ENCODE measurements at places on chromosomes 3 and 15. TPM values are rescaled to one million over a fixed set of nuclear protein-coding genes. Genes with fewer than 3 reads are reported as not detected.

The RTP4 gene
- 9.3 TPM for total RNA-seq

The DISP2 gene
- total RNA-seq = 0.19 TPM

The ARPP21 gene
- 136 TPM for total RNA-seq

The HGD gene
- total RNA-seq = 0.38 TPM

The CPNE9 gene
- total RNA-seq = 0.14 TPM

The GPR149 gene
- total RNA-seq = not detected

DNA sequence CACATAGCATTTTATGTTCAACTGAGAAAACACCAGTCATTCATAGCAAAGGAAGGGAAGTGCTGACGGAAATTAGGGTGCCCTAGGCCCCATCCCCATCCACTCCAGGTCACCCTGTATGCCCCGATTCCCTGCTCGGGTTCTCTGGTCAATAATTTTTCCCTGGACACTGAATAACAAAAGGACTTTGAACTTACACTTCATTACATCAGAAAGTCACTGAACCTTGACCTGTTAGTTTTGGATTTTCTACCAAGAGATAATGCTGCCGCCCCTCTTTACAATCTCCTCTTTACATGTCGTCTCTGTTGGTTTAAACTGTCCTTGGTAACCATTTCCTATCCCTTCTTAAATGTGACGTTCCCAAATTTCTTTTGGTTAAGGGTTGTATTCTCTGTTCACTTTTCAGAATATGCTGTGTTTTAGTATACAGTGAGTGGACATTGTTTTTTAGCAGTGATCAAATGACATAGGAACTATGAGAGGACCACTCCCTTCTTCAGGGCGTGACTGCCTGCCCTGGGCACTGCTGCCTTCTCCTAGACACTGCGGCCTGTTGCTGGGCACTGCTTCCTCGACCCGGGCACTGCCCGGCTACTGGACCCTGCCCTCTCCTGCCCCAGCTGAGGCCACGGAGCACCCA lies 13.6 kb upstream of the AHSG start:
- DNase-seq = no peak
- H3K36me3 ChIP-seq = no peaks in the 10 kb centered on the region
- H3K27ac ChIP-seq = no peak overlapping the region

DNA sequence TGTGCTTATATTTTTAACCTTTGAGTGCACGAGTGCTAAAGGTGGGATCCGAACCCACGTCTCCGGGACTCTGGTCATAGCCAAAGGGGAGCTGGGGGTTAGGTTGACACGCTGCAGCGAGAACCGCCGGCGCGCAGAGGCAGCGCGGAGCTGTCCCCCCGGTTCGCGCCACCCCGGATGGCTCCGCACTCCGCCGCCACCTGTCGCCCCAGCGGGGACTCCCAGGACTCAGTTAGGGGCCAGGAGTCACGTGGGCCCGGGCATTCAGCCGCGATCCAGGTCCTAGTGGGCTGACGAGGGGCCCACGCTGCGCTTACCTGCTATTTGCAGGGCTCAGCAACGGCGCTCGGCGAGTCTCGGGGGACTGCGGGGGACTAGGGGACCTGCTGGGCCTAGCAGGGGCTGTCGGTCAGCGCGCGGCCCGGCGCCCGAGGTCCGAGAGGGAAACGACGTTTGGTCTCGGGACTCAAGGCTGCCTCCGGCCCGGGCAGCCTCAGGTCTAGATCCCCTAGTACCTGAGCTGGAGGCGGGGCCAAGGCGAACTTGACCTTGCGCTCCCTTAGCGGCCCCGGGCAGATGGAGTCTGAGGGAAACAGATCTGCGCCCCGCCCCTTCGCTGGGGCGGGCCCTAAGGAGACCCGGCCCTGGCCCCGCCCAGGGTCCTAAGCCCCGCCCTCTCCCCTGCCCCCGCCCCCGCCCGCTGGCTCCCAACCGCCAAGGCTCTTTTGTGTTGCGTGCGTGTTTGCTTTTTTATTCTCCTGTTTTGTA lies at the start of gene NMNAT3:
NMNAT3 (minus strand) TSS at position 585 of the 768 bp plus-strand sequence. CDS start 50,248 bp downstream, outside the sequence.
- peaks cover 2% of the 10 kb centered on the region for H3K27me3 ChIP-seq
- peak within 1 kb of the TSS; percentile 78 for H3K4me3 ChIP-seq
- peak; percentile 85 for DNase-seq
- peak within 1 kb of the TSS; percentile 58 for H3K27ac ChIP-seq
- H3K36me3 ChIP-seq = no peaks in the 10 kb centered on the region
- H3K4me1 ChIP-seq = peaks cover 12% of the 10 kb centered on the region

DNA sequence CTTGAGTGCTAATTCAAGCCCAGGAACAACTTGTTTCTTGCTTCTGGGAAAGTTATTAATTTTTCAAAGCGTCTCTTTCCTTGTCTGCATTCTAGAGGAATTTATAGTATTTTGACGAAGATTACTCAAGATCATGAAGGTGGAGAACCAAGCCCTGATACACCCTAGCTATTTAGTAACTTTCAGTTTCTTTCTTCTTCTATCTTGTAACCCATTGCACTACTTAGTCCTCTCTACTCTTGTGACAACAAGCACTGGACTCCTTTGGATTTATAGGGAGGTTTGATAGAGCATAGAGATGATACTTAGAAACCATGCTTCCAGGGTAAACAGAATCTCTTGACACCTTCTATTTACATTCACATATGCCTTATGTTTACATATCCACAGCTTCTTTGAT lies 203.3 kb upstream of the GRM7 start:
- no peaks in the 10 kb centered on the region for H3K4me1 ChIP-seq
- no peak overlapping the region for H3K4me3 ChIP-seq
- no peaks in the 10 kb centered on the region for H3K27me3 ChIP-seq
- DNase-seq = no peak
- no peak overlapping the region for H3K27ac ChIP-seq

GRCh38 chr3:174767406-174767805 lies 91.7 kb upstream of the NAALADL2 start:
- no peaks in the 10 kb centered on the region for H3K4me1 ChIP-seq
- no peak overlapping the region for H3K4me3 ChIP-seq
- H3K27me3 ChIP-seq = no peaks in the 10 kb centered on the region

DNA sequence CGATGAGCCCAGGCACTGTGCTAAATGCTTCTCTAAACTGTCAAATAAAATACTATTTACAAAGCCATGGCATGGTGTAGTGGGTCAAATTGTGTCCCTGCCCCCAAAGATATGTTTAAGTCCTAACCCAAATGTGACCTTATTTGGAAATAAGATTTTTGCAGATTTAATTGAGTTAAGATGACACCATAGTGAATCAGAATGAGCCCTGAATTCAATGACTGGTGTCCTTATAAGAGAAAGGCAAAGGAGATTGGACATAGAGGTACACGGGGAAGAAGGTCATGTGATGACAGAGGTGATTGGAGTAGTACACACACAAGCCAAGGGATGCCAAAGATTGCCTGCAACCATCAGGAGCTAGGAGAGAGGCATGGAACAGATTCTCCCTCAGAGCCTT lies 121.6 kb upstream of the VEPH1 start:
- no peak overlapping the region for H3K27ac ChIP-seq
- H3K4me3 ChIP-seq = no peak overlapping the region
- no peaks in the 10 kb centered on the region for H3K36me3 ChIP-seq
- H3K27me3 ChIP-seq = peaks cover 3% of the 10 kb centered on the region
- no peaks in the 10 kb centered on the region for H3K4me1 ChIP-seq

DNA sequence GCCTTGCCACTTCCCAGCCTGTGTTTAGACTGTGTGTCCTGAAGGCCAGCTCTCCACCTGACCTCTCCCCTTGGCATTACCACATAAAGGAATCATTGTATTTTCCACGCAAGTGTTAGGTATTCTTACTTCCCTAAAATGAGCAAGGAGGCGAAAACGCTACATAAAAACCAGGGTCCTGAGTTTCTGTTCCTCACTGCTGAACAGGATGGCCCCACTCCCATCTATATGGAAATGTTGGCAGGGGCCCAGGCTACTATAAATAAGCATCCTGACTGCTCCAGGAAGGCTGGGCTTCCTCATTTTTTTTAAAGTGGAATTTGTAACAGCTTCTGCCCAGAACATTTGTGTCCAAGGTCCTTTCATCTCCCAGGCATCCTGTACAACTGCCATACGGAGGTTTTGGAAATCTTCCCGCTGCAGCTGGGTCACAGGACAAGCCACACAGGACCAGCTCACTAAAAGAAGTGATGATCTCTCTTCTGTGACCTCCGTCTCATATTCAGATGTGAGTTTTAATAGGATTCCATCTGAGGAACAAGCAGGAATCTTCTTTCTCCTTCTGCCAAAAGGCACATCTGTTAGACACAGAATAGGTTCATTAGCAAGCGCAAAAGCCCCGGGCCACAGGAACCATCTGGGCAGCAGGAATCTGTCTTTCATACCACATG lies 56.4 kb upstream of the LIMD1 start:
- peaks cover 14% of the 10 kb centered on the region for H3K36me3 ChIP-seq
- no peak for DNase-seq
- no peak overlapping the region for H3K4me3 ChIP-seq
- H3K27me3 ChIP-seq = no peaks in the 10 kb centered on the region

DNA sequence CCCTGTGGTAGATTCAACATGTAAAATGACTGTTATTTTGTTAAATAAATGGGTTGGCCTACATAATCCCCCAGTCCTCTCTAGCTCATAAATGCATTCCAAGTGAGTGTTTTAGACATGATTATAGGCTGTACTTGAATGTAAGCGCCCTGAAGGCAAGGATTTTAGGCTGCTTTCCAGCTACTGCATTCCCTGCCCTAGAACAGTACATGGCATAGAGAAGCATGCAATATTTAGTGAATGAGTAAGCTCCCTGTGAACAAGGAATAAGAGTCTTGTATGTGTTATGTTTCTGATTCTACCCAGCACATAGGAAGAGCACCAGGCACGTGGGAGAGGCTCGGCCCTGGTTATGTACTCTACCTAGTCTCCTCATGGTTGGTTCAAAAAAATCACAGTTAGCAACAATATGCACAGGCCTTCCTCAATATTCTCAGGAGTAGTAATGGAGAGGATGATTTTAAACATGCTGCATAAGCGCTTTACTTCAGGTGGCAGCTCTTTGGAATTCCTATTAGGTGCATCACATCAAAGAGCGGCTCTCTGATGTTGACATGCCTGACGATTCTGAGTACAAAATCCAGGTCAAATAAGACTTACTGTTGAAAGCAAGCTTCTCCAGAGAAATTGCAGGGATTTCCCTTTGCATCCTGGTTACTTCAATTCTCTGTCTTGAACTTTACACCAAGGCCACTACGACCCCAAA lies 456.6 kb downstream of the MAGI1 start:
- H3K36me3 ChIP-seq = no peaks in the 10 kb centered on the region
- no peak overlapping the region for H3K27ac ChIP-seq
- no peaks in the 10 kb centered on the region for H3K27me3 ChIP-seq
- H3K4me1 ChIP-seq = no peaks in the 10 kb centered on the region
- no peak for DNase-seq

DNA sequence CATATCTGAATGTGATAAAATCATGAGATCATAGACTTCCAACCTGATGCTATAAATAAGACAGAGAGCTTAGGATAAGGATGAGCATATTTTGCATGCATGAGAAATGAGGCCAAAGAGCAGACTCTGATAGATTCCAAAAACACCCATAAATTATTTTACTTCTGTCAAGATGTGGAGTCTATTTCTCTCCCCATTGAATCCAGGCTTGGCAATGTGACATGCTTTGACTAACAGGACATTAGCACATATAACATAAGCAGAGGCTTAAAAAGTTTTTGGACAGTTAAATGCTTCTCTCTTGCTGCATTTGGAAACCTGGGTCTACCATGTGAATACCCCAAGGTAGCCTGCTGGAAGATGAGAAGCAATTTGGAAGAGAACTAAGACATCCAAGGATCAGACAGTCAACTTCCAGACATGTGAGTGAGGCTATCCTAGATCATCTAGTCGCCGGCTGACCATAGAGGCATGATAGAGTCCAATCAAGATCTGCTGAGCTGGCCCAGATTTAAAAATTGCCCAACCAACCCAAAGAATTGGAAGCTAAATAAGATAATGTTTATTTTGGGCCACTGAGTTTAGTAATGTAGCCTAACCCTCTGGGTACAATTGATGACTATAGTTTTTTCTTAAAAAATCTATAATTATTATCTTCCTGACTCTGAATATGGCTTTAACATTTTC lies 30.3 kb downstream of the MYLK start:
- no peaks in the 10 kb centered on the region for H3K36me3 ChIP-seq
- no peak for DNase-seq

DNA sequence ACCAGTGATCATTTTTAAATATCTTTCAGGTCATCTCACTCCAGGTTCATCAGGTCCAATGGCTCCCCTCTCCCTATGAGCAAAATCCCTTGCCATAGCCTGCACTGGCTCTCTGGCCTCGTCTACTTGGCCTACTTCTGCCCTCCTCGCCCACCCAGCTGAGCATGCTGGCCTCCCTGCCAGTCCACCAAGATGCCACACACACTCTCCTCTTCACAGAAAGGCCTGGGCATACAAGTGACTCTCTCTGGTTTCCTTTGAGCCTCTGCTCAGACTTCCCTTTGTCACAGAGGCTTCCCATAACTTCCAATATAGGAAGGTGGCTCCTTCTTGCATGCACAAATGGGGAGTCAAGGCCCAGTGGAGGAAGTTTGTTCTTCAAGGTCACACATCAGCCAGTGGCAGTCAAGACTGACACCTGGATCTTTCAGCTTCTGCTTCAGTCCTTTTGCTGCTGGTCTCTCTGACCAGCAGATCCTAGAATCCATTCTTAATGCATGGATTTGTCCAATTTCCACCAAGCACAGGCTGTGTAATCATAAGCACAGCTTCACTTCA lies 223.2 kb upstream of the HES1 start:
- no peaks in the 10 kb centered on the region for H3K27me3 ChIP-seq
- no peak overlapping the region for H3K4me3 ChIP-seq
- H3K27ac ChIP-seq = peak overlapping the region; percentile 52
- peaks cover 25% of the 10 kb centered on the region for H3K4me1 ChIP-seq
- H3K36me3 ChIP-seq = no peaks in the 10 kb centered on the region

DNA sequence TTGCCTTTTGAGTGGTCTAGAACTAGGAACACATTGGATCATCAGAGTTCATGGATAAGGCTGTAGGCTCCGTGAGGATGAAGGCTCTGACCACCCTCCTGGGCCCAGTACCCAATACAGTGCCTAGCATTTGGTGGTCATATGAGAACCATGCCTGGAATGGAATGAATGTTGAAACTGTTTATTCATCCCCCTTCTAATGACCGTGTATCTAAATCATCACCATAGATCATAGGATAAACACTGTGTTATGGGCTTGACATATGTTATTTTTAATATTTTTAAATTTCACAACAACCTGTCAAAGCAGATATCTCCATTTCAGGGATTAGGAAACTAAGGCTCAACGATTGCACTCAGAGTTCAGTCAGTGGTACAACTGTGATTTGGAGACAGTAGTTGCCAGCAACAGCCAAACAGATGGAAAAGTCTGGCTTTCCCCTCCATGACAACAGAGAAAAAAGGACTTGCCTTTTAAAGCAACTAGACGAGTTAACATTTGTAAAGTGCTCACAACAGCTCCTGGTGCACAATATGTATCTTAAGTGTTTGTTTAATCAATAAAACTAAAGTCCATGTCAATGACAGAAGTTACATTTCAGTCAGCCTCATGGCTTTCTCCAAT lies 89.6 kb downstream of the TMEM266 start:
- no peak overlapping the region for H3K4me3 ChIP-seq
- no peaks in the 10 kb centered on the region for H3K36me3 ChIP-seq
- no peaks in the 10 kb centered on the region for H3K4me1 ChIP-seq
- DNase-seq = no peak

- H3K4me3 ChIP-seq = no peak overlapping the region
- H3K4me1 ChIP-seq = no peaks in the 10 kb centered on the region
- no peak overlapping the region for H3K27ac ChIP-seq
- H3K36me3 ChIP-seq = no peaks in the 10 kb centered on the region
- DNase-seq = no peak
Observed at GRCh38 chr3:179136195-179136594, 12.0 kb upstream of the PIK3CA start.

Data from thymus (tissue), 14 donors.